T-helper 2 cell (primary cell): ENCODE measurements at places on chromosomes 16 and 17.

- DNase-seq: no peak
Observed at GRCh38 chr17:30921544-30922196, at the start of gene ADAP2. TSS of gene ADAP2 (plus strand) at chr17:30921945. CDS start at chr17:30922015, 70 bp downstream.

GRCh38 chr17:63500543-63501390, 22.4 kb upstream of the KCNH6 start:
- DNase-seq: no peak

- DNase-seq: no peak
Observed at GRCh38 chr17:50372222-50372757, 694 bp downstream of the MRPL27 start.

- no peak for DNase-seq
Observed at GRCh38 chr17:42695500-42695899, 13.2 kb downstream of the CNTNAP1 start.

- peak; percentile 14 for DNase-seq
Observed at GRCh38 chr17:32970281-32970680, 21.4 kb upstream of the SPACA3 start.

GRCh38 chr17:49471769-49472168, 23.3 kb upstream of the NGFR start:
- DNase-seq: no peak

DNA sequence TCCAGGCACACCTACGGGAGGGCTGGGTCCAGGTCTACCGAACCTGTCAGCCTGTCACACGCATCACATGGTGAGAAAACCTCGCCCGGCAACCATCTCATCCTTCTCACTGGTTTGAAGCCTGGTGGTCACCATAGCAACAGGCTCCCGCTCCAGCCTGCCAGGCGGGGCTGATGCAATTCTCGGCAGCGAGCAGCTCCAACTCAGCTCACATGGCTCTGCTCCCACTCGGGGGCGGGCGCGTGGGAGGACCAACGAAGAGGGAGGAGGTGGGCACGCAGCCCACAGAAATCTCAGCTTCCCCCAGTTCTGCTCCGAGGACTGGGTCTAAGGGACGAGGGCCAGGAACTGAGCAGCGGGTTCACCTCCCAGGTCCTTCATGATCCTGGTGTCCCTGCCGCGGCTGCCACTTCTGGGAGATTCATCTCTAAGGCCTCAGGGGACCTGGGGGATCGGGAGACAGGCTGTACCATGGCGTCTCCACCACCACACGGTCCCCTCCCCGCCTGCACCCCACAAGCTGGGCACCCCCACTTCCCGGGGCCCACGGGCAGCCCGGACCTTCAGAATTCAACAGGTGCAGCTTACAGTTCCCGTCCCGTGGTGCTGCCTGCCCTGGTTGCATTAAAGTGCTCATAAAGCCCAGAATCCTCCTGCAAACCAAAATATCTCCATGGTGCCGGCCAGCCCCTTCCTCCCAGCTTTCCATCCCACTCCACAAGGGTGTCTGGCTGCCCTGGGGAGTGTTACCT, 25.8 kb downstream of the ABR start:
- DNase-seq: no peak

GRCh38 chr17:79047291-79047920, 23.4 kb downstream of the C1QTNF1 start:
- no peak for DNase-seq

DNA sequence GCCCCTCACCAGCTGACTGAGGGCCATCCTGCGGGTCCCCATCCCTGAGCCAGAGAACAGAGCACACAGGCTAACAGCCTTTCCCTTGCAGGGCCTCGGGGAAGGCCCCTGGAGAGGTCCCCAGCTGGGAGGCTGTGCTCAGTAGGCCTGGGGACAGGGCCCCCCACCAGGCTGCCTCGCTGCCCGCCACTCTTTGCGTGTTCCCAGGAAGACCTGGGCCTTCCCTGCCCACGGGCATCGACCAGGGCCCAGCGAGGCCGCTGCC, 785 bp downstream of the HID1 start:
- DNase-seq: no peak

GRCh38 chr16:60681043-60681442, 1355.2 kb downstream of the CDH8 start:
- no peak for DNase-seq

DNA sequence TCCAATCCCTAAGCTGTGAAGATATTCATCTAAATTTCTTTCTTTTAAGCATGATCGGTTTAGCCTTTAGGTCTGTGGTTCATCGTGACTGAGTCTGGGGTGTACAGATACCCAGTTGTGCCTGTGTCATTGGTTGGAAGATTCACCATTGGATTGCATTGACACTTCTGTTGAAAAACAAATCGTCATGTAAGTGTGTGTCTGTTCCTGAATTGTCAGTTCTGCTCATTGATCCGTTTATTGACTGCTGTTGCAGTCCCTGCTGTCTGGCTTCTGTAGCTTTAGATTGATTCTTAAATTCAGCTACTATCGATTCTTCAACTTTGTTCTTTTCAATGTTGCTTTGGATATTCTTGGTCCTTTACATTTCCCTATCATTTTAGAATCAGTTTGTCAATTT, 21.0 kb upstream of the ZNF469 start:
- DNase-seq: no peak

DNA sequence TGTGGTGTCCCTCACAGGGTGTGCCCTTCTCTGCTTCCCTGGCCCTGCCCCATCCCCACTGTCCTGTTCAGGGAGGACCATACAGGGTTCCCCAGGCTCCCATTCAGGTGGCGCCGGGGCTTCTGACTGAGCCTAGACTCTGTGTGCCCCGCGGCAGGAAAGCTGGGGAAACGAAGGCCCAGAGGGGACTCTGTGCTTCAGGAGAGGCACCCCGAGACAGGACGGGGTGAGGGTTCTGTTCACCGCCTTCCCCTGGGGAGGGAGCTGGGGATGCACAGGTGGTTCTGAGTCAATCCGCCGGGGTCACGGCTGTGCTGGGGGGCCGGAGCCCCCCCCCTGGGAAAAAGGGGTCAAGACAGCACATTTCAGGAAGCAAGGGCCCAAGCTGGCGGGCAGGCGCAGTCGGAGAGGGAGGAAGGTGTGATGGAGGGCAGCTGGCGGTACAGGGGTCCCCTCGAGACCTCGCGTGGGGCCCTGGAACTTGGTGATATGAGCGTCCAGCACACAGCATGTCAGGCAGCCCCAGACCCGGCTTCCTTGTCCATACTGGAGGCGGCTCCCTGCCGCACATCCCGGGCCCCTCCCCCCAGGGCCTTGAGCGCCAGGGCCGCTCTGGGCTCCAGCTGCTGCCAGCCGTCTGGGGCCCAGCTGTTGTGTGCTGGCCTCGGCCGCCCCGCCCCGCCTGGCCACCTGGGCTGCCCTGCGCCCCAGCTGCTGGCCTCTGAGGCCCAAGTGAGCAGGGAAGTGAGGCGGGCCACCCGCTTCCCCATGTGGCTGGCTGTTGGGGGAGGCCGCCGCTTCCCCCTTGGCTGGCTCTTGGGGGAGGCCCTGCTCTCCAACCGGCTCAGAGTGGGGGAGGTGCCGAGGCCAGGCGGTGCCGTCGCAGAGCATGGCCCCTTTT, 5.6 kb upstream of the NOTUM start:
- DNase-seq: no peak

- no peak for DNase-seq
Observed at GRCh38 chr16:52591471-52591870, 44.5 kb upstream of the TOX3 start.

GRCh38 chr17:10875984-10876555, 38.2 kb upstream of the PIRT start:
- no peak for DNase-seq

GRCh38 chr17:64138441-64138840, 8.5 kb upstream of the ERN1 start:
- no peak for DNase-seq

DNA sequence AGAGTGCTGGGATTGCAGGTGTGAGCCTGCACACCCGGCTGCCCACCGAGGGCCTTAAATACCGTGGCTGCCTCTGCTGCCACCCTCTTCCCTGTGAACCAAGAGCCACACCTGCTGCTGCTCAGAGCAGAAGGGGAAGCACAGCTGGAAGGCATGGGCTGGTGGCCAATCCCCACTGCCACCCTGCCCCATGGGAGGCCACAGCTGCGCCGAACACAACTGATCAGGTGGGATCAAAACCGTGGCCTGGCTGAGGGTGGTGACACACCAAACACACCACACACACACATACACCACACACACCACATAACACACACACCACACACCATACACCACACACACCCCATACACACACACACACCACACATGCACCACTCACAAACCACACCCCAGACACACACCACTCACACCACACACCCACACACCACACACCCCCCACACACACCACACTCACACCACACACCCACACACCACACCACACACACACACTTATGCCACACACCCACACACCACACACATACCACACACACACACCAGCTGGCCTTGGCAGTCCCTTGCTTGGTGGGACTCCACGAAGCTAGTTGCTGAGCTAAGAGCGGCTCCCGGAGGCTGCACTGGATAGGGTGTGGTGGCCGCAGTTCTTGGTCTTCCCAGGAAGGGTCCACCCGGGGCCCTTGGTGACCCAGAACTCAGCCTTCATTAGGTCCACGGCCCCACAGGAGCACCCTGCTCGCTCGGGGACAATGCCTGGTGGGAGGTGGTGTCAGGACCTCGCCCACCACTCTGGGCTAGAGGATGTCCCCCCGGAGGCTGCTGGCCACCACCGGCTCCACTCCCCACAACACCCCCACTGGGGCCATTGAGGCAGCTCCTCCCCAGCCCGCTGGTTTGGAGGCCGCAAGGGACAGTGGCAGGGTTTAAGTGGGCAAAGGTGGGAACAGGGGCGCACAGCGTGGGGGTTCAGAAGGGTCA, 14.9 kb downstream of the CEP131 start:
- DNase-seq: no peak

GRCh38 chr17:32909787-32910369, 18.1 kb upstream of the TMEM98 start:
- DNase-seq: peak; percentile 25

- no peak for DNase-seq
Observed at GRCh38 chr16:57859331-57859730, 57.0 kb upstream of the KIFC3 start.

GRCh38 chr17:34360601-34361270, 2.3 kb downstream of the CCL1 start:
- DNase-seq: no peak

DNA sequence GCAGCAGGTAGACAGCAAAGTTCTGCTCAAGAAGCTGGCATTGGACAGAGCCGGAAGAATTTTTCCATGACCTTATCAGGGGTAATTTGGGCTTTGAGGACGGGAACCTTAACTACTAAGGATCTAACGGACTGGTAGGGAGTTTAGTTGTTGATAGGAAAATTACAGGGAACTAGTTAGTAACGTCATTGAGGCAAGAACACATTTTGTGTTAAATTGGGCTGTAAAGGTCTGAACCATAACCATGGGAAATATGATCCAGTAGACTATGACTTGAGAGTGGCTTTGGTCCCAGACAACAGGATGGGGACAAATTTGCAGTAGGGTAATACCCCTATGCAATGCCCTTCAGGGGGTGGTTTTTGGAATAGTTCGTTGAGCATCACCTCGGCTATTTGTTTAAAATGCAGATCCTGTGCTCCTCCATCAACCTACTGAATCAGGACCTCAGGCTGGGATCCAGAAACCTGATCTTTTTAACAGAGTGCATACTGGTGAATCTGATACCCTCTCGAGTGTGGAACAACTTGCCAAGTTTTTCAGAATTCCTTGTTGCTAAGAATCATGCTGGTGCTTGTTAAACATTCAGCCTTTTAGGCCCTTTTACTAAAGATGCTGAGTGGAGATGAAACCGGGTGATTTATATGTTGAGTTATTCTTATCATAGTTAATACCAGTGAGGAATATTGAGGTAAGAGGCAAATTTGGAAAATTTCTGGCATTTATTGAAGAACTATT, 255.1 kb downstream of the MAP2K6 start:
- no peak for DNase-seq

DNA sequence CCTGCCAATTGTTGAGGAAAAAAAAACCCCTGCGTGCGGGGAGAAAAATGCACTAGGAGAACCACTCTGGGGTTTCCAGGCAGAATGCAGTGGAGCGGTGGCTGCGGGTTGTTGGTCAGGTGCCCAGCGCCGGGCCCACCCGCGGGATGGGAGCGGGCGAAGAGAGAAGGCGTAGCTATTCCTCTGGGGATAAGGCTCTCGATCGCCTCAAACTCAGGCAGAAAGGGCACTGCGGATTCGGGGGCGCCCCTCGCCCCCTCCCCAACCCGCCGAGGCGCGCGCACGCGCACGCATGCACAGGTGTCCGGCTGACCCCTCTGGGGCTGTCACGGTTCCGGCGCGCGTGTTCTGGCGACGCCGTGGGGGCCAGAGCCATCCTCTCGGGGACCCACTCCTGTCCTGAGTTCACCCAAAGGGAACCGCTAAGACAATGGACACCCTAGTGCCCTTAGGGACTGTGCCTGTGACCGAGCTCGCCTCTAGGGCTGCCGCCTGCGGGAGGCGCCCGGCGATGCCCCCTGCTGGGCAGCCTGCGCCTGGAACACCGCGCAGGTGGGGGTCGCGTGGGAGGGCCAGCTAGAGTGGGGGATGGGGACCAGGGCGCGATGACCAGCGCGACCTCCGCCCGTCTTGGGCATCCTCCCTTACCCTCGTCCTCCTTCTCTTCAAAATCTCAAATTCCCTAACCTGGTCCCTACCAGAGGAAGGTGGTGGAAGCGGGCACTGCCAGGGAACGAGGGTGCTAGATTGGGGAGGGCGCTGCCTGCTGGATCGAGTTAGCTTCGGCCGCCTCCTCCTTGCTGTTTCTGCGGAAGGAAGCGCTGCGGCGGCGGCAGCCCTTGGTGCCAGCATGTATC, 14.4 kb upstream of the CBX8 start:
- DNase-seq: no peak

- no peak for DNase-seq
Observed at GRCh38 chr17:47693731-47694580, at the start of gene TBKBP1. TSS of gene TBKBP1 (plus strand) at chr17:47694161. CDS start at chr17:47696113, 1,952 bp downstream.

DNA sequence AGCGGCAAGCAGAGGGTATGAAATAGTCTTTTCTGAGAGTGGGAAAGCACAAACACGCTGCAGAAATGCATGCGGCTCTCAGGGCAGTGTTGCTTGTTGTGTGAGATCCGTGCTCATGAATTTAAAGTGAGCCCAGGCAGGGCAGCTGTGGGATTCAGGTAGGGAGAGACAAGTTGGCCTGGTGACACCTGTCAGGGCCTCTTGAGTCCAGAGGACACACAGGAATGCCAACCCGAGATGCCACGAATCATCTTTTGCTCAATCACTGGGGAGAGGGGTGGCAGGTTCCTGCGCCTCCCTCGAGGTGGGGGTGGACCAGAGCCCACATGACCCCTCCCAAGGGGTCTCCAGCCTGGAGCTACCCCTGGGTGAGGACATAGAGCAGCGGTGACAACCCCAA, 211.9 kb downstream of the GSG1L start:
- DNase-seq: no peak
